ENCODE measurements at places on chromosomes 2 and 18.

DNA sequence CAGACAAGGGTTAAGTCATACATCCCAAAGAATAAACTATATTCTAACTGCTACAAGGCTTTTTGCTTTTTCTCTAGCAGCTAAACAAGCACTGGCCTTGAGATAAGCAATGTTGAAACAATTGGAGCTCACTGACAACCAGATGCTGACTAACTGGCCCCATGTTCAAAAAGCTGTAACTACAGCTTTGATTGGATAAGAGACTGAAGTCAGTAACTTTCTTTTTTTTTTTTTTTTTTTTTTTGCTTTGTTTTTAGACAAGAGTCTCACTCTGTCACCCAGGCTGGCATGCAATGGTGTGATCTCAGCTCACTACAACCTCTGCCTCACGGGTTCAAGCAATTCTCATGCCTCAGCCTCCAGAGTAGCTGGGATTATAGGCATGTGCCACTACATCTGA is 45.4 kb upstream of the TMEM163 start:
- no peak overlapping the region for H3K27ac ChIP-seq
- no peak for DNase-seq
- H3K36me3 ChIP-seq, result no peaks in the 10 kb centered on the region
- no peak overlapping the region for H3K4me3 ChIP-seq
- H3K27me3 ChIP-seq, result no peaks in the 10 kb centered on the region

DNA sequence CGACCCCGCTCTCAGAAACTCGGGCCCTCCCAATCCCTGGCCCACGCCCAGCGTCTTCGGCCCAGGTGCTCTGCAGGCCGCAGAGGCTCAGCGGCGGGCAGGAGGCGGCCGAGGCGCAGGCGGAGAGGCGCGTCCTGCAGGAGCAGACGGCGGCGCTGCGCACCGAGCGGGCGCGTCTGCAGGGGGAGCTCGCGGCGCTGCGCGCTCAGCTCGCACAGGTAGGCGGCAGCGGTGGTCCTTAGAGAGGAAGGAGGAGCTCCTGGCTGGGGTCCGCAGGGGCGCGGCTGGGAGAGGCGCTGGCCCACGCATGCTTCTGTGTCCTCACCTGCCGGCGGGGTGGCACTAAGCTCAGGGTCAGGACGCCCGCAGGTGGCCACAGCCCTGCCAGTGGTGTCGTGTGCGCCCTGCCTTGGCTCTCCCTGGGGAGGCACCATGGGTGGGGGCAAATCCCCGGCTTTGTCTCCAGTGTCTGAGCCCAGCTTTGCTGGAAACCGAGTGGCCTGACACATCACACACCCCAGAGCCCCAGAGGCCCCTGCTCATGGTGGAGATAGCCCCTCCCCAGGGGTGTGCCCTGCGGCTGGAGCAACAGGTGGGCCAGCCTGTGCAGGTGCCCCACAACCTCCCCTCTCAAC is 14.9 kb upstream of the SNED1 start:
- peak; percentile 76 for DNase-seq
- H3K27ac ChIP-seq, result no peak overlapping the region
- H3K36me3 ChIP-seq, result no peaks in the 10 kb centered on the region
- peaks cover 5% of the 10 kb centered on the region for H3K4me1 ChIP-seq
- no peaks in the 10 kb centered on the region for H3K27me3 ChIP-seq

DNA sequence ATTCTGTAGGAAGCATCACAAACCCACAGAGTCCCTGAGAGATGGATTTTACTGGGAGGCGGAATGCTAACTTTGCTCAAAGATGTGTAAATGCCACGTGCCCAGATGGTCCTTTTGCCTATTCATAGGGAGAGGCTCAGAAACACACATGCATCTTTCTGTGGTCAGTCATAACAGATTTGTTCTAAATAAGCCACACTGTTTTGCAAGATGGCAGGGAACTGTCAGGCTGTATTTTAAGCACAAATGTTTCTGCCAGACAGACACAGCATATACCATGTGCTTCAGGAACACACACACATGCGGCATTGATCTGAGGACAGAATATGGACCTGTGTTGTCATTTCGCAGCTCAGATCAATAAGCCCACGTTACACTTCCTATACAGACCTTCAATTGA is 312.0 kb downstream of the GPD2 start:
- no peak overlapping the region for H3K27ac ChIP-seq
- H3K36me3 ChIP-seq, result no peaks in the 10 kb centered on the region
- no peak for DNase-seq
- no peaks in the 10 kb centered on the region for H3K4me1 ChIP-seq

DNA sequence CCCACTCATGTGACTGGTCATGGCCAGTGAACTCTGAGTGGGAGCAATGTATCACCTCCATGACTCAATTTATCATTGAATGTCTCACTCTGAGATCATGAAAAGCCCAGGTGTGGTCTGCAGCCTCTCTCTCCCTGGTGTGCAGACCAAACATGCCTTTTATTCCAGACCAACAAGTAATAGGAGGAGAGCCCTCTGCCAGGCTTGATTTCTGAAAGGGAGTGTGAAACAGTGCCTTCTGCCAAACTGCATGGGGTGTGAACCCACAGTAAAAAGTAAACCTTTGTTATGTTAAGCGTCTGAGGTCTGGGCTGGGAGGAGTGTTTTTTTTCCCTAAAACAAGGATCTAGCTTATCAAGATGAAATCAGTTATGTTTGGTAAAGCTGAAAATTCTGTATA is 601.2 kb downstream of the ADCYAP1 start:
- no peaks in the 10 kb centered on the region for H3K27me3 ChIP-seq
- H3K36me3 ChIP-seq, result no peaks in the 10 kb centered on the region
- H3K4me1 ChIP-seq, result no peaks in the 10 kb centered on the region
- no peak overlapping the region for H3K4me3 ChIP-seq

- H3K27ac ChIP-seq, result no peak overlapping the region
- H3K36me3 ChIP-seq, result no peaks in the 10 kb centered on the region
- no peak overlapping the region for H3K4me3 ChIP-seq
- H3K27me3 ChIP-seq, result no peaks in the 10 kb centered on the region
- no peaks in the 10 kb centered on the region for H3K4me1 ChIP-seq
Observed at GRCh38 chr2:119734047-119734446, 25.7 kb upstream of the PTPN4 start.

DNA sequence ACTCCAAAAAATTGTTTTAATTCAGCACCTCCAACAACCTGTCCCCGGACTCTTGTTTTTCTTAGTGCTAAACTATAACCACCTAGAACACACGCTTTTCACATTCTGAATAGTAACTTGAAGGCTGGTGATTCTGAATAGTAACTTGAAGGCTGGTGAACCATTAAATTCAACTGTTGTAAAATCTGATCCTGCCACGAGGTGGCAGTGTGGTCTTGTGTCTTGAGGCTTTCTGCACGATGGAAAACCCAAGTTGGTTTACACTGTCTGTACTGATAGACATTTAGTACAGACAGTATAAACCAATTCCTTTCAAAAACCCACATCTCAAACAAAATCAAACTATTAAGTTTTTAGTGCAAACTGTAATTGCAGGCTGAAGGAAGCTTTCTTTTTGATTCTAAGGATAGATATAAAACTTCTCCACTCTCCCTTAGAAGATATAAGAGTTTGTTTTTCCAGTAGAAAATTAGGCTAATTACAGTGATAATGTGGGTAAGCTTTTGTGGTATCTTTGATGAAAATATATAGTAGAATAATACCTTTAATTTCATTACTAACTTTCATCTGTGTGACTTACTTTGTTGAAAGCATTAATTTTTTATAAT is 57.6 kb downstream of the VAPA start:
- no peaks in the 10 kb centered on the region for H3K4me1 ChIP-seq
- H3K27me3 ChIP-seq, result no peaks in the 10 kb centered on the region
- peak; percentile 70 for DNase-seq
- H3K27ac ChIP-seq, result no peak overlapping the region

GRCh38 chr18:48544661-48545415 is 6.0 kb downstream of the CTIF start:
- peak overlapping the region; percentile 77 for H3K27ac ChIP-seq
- H3K27me3 ChIP-seq, result no peaks in the 10 kb centered on the region
- no peak for DNase-seq
- H3K36me3 ChIP-seq, result peaks cover 5% of the 10 kb centered on the region
- H3K4me1 ChIP-seq, result peaks cover 58% of the 10 kb centered on the region
- H3K4me3 ChIP-seq, result no peak overlapping the region

GRCh38 chr2:45014016-45014702 is 4.9 kb upstream of the SIX2 start:
- H3K4me1 ChIP-seq, result peaks cover 12% of the 10 kb centered on the region
- no peak overlapping the region for H3K27ac ChIP-seq
- peak overlapping the region; percentile 44 for H3K4me3 ChIP-seq
- no peaks in the 10 kb centered on the region for H3K27me3 ChIP-seq
- H3K36me3 ChIP-seq, result no peaks in the 10 kb centered on the region
- peak; percentile 97 for DNase-seq

DNA sequence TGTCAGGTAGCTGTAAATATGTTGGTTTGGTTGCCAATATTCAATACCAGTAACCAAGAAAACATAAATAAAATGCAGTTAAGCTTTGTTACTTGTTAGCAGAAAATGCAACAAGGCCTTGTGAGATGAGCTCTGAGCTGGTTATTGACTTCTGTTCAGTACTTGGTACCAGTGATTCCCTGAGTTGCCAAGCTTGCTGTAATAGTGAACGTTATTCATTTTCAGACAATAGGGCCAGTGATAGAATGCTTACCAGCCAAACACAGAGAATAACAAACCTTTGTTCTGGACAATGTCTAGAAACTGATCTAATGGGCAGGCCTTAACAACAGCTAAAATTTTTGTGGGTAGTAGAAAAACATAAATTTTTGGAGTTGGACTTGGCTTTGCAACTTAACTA is 29.5 kb downstream of the RASGRP3 start:
- peak overlapping the region; percentile 18 for H3K27ac ChIP-seq
- H3K36me3 ChIP-seq, result no peaks in the 10 kb centered on the region
- H3K4me1 ChIP-seq, result peaks cover 4% of the 10 kb centered on the region

DNA sequence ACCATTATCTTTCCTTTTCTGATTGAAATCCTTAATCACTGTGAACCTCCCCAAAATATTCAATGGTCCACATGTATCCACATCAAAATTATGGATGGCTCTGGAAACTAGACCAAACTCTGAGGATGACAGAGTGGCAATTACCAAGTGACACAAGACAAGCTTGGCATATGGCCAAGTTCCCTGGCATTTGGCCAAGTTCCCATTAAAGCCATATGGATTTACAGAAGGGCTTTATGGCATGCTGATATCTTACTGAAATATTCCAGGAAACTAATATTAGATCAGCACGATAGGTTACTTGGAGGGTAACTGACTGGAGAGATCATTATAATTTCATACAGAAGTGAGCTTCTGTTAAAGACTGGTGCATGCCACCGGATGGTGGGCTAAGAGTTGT is 21.9 kb upstream of the CERS6 start:
- no peak overlapping the region for H3K4me3 ChIP-seq
- no peaks in the 10 kb centered on the region for H3K27me3 ChIP-seq
- H3K36me3 ChIP-seq, result no peaks in the 10 kb centered on the region
- H3K27ac ChIP-seq, result peak overlapping the region; percentile 94

DNA sequence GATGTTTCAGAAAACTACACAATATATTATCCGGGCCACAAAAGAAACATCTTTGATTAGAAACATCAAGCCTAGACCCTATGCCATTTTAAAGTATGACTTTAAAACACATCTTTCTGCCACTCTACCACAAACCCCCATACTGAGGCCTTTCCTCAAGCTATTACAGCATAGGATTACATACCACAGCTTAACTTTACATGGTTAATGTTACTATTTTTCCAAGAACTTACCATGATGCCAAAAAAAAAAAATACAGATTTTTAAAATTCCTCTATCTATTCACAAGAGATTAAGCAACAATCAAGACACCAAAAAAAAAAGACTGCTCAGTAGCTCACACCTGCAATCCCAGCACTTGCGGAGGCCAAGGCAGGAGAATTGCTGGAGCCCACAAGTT is 9.0 kb downstream of the NCKAP1 start:
- DNase-seq, result no peak
- no peak overlapping the region for H3K27ac ChIP-seq
- no peaks in the 10 kb centered on the region for H3K36me3 ChIP-seq
- H3K4me3 ChIP-seq, result no peak overlapping the region

DNA sequence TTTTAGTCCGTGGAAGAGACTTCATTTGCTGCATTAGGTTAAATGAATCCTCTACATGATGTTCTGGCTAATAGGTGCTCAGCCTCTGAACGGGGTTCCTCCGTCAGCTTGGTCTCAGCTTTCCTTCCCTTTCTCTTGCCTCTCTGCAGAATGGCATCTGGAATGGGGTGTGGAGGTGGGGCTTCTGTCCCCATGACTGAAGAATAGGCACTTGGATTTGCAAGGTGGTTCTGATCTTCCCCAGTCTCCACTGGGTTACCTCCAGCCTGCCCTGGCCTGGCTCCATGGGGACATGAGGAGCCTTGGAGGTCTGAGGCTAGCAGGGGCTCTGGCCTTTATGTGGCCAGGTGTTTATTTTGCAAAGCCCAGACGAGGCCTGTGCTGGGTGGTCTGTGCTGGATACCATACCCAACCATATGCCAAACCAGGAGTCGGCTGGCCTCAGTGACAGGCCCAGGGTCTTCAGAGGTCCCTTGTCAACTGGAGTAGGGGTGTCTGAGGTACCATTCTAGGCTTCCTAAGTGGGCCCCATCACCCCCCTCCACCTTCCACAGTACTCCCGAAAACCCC is 28.2 kb upstream of the LAPTM4A start:
- no peaks in the 10 kb centered on the region for H3K27me3 ChIP-seq
- H3K4me1 ChIP-seq, result peaks cover 6% of the 10 kb centered on the region
- DNase-seq, result no peak

- H3K27me3 ChIP-seq, result peaks cover 40% of the 10 kb centered on the region
- H3K4me3 ChIP-seq, result no peak overlapping the region
- no peak overlapping the region for H3K27ac ChIP-seq
- peaks cover 36% of the 10 kb centered on the region for H3K4me1 ChIP-seq
- no peak for DNase-seq
Observed at GRCh38 chr2:26649322-26649721, 8.2 kb upstream of the CIB4 start.

- H3K27me3 ChIP-seq, result no peaks in the 10 kb centered on the region
- H3K36me3 ChIP-seq, result no peaks in the 10 kb centered on the region
- no peak overlapping the region for H3K4me3 ChIP-seq
- no peaks in the 10 kb centered on the region for H3K4me1 ChIP-seq
Observed at GRCh38 chr2:172929644-172930043, 146.0 kb upstream of the MAP3K20 start.

- no peak overlapping the region for H3K4me3 ChIP-seq
- no peak for DNase-seq
- no peak overlapping the region for H3K27ac ChIP-seq
- no peaks in the 10 kb centered on the region for H3K36me3 ChIP-seq
- peaks cover 15% of the 10 kb centered on the region for H3K4me1 ChIP-seq
Observed at GRCh38 chr2:64203858-64204632, 59.8 kb upstream of the PELI1 start.

- no peaks in the 10 kb centered on the region for H3K27me3 ChIP-seq
- no peak overlapping the region for H3K27ac ChIP-seq
- H3K4me1 ChIP-seq, result peaks cover 5% of the 10 kb centered on the region
- H3K4me3 ChIP-seq, result no peak overlapping the region
- DNase-seq, result peak; percentile 14
- H3K36me3 ChIP-seq, result no peaks in the 10 kb centered on the region
Observed at GRCh38 chr2:71609029-71609428, 155.7 kb downstream of the DYSF start.
